ENCODE measurements at places on chromosomes 12 and 14. TPM values are rescaled to one million over a fixed set of nuclear protein-coding genes. Genes with fewer than 3 reads are reported as not detected.

Gene TMEM179
- not detected for total RNA-seq

Gene SIX4
- total RNA-seq: 5.2 TPM

Gene GLS2
- total RNA-seq: 5.1 TPM

Gene DNAH10
- 0.33 TPM for total RNA-seq

DNA sequence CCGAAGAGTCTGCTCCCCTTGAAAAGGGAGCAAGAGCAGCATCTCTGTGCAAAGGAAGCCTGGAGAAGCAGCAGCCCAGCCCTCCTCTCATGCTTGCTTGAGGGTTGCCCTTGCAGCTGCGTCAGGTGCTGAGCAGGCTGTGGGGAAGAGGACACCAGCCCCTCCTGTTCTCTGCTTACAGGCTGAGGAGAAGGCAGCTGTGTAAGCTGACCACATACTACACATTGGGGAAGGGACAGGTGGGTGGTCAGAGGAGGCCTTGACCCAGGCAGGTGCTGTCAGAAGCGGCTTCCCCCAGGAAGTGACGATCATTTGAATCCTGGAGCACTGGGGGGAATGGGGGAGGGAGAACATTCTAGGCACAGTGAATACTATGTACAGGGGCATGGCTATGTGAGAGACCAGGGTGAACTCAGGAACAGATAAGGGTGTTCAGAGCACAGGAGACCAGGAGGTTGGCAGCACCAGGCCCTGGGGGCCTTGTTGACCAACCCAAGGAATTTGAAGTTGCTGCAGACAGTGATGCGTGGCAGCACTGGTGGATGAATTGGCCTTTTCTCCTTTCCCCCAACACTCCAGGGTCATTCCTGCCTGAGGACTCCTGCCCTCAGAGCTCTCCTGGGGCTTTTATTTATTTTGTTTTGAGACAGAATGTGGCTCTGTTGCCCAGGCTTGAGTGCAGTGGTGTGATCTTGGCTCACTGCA, 2.7 kb upstream of the KLC1 start:
- H3K27me3 ChIP-seq: no peaks in the 10 kb centered on the region
- no peak overlapping the region for H3K4me3 ChIP-seq
- DNase-seq: no peak
- peaks cover 12% of the 10 kb centered on the region for H3K4me1 ChIP-seq

DNA sequence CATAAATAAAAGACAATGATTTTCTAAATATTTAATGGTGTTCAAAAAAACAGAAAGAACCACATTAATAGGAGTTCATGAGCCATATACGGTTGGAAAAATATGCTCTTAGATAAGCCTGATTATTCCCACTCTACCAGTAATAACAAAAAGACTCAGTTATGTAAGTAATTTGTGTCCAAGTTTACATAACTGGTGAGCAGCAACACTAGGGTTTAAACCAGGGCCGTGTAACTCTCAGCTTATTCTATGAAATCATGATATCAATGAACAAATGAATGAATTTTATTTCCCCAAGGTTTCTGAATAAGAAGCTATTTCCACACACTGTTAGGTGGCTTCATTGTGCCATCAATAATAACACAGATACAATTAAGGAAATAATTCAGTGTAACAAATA, 98.3 kb downstream of the GARIN6 start:
- no peak for DNase-seq
- no peaks in the 10 kb centered on the region for H3K4me1 ChIP-seq
- H3K27me3 ChIP-seq: no peaks in the 10 kb centered on the region
- no peak overlapping the region for H3K27ac ChIP-seq

- no peaks in the 10 kb centered on the region for H3K4me1 ChIP-seq
- no peaks in the 10 kb centered on the region for H3K36me3 ChIP-seq
- no peaks in the 10 kb centered on the region for H3K27me3 ChIP-seq
- H3K27ac ChIP-seq: no peak overlapping the region
- no peak for DNase-seq
- no peak overlapping the region for H3K4me3 ChIP-seq
These were observed 76.5 kb upstream of the CLMN start for GRCh38 chr14:95396221-95396620.

DNA sequence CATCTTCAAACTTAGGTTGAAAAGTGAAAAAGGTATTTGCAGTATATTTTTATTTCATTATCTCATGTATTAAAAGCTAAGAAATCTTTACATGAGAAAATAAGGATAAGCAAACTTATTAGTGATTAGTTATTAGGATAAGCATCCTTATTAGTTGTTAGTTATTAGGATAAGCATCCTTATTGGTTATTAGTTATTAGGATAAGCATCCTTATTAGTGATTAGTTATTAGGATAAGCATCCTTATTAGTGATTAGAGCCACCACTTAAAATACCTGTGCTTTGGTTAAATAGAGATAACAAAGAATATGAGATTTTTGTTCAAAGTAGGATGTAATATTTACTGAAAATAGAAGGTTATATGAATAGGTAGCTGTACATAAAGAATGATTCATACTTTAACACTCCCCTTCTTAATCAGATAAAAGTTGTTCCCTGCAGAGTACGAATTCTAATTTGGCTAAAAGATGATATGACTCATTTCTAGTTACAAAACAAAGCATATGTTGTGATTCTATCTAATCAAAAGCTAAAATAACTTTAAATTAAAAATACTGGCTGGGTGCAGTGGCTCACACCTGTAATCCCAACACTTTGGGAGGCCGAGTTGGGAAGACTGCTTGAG, 56.4 kb downstream of the KDM5A start:
- H3K27ac ChIP-seq: no peak overlapping the region
- no peaks in the 10 kb centered on the region for H3K4me1 ChIP-seq
- no peaks in the 10 kb centered on the region for H3K36me3 ChIP-seq
- DNase-seq: no peak
- no peaks in the 10 kb centered on the region for H3K27me3 ChIP-seq

DNA sequence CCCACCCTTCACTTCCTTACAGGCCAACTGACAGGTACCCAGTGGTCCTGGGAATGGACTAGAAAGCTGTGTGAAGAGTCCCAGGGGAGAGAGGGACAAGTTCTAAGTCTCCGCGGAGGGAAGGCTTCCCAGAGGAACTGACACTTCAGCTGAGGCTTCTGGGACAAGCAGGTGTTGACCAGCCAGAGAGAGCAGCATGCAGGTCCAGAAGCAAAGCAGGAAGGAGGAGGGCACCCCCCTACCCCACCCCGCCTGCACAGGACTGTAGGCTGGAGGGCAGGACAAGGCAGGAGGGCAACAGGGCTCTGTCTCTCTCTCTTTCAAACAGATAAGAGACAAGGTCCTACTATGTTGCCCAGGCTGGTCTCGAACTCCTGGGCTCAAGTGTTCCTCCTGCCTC, 58.2 kb upstream of the CORO1C start:
- no peak overlapping the region for H3K4me3 ChIP-seq
- no peaks in the 10 kb centered on the region for H3K4me1 ChIP-seq
- no peaks in the 10 kb centered on the region for H3K36me3 ChIP-seq
- no peak for DNase-seq
- H3K27me3 ChIP-seq: no peaks in the 10 kb centered on the region
- no peak overlapping the region for H3K27ac ChIP-seq

GRCh38 chr12:46455648-46456352, 83.2 kb upstream of the SLC38A2 start:
- H3K4me1 ChIP-seq: no peaks in the 10 kb centered on the region
- no peak overlapping the region for H3K4me3 ChIP-seq
- no peaks in the 10 kb centered on the region for H3K36me3 ChIP-seq
- peak overlapping the region; percentile 21 for H3K27ac ChIP-seq
- H3K27me3 ChIP-seq: no peaks in the 10 kb centered on the region

- H3K27ac ChIP-seq: no peak overlapping the region
- no peak overlapping the region for H3K4me3 ChIP-seq
- no peaks in the 10 kb centered on the region for H3K4me1 ChIP-seq
- no peaks in the 10 kb centered on the region for H3K27me3 ChIP-seq
- no peak for DNase-seq
These were observed 124.5 kb downstream of the NCOR2 start for GRCh38 chr12:124442772-124443445.

Measured in breast epithelium (tissue), 4 donors.